Upper lobe of right lung (tissue), 1 donor: ENCODE measurements at places on chromosomes 12 and 14. TPM values are rescaled to one million over a fixed set of nuclear protein-coding genes. Genes with fewer than 3 reads are reported as not detected.

DNA sequence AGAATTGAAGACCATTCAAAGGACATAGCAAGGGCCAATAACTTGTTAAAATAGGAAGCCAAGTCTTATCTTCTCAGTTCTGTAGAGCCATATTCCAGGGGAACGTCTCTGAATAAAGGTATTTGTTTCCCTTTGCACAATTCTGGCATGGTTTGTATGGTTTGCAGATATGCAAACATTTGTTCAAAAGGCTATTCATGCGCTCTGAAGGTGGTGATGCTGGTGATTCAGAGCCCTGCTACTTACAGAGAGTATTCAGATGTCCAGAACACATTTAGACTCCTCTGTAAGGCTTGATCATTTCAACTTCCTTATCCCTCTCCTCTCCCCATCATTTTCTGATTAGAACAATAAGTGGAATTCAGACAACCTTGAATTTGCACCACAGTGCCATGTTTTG is 35.9 kb downstream of the SLC4A8 start:
- H3K4me1 ChIP-seq, result no peaks in the 10 kb centered on the region
- H3K4me3 ChIP-seq, result no peak overlapping the region
- H3K36me3 ChIP-seq, result no peaks in the 10 kb centered on the region
- H3K27me3 ChIP-seq, result no peaks in the 10 kb centered on the region
- no peak for DNase-seq
- H3K27ac ChIP-seq, result no peak overlapping the region

GRCh38 chr14:103385929-103386712 is 906 bp downstream of the MARK3 start:
- peak overlapping the region; percentile 91 for H3K4me3 ChIP-seq
- H3K36me3 ChIP-seq, result no peaks in the 10 kb centered on the region

DNA sequence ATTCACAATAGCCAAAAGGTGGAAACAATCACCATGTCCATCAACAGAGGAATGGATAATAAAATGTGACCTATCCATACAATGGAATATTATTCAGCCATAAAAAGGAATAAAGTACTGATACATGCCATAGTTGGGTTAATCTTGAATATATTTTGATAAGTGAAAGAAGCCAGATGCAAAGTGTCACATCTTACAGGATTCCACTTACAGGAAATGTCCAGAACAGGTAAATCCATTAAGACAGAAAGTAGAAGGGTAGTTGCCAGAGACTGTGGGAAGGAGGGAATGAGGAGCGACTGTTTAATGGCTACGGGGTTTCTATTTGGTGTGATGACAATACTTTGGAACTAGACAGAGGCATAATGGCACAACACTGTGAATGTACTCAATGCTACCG is 171.6 kb downstream of the KSR2 start:
- no peaks in the 10 kb centered on the region for H3K36me3 ChIP-seq
- no peak overlapping the region for H3K27ac ChIP-seq
- no peak for DNase-seq

RASSF9 gene
- 7.9 TPM for total RNA-seq

STAC3 gene
- total RNA-seq, result 6.0 TPM

GPR84 gene
- total RNA-seq, result 0.96 TPM

TMEM30B gene
- total RNA-seq, result 22.5 TPM
